ENCODE measurements at places on chromosomes 13 and 19. TPM values are rescaled to one million over a fixed set of nuclear protein-coding genes. Genes with fewer than 3 reads are reported as not detected.

LSR gene
- 324 TPM for total RNA-seq

ZNF558 gene
- total RNA-seq = 18.3 TPM

NLRP9 gene
- not detected for total RNA-seq

LSM14A gene
- 79.0 TPM for total RNA-seq

AZU1 gene
- not detected for total RNA-seq

TMEM145 gene
- 0.25 TPM for total RNA-seq

SYT3 gene
- total RNA-seq = not detected

IGLON5 gene
- 0.08 TPM for total RNA-seq

CGB5 gene
- total RNA-seq = not detected

SH3GL1 gene
- total RNA-seq = 42.3 TPM

GSX1 gene
- total RNA-seq = not detected

CKM gene
- total RNA-seq = 0.50 TPM

SLC7A10 gene
- 0.22 TPM for total RNA-seq

SERPINE3 gene
- not detected for total RNA-seq

PALM3 gene
- total RNA-seq = 0.59 TPM
